ENCODE measurements at places on chromosomes 16 and 17.

DNA sequence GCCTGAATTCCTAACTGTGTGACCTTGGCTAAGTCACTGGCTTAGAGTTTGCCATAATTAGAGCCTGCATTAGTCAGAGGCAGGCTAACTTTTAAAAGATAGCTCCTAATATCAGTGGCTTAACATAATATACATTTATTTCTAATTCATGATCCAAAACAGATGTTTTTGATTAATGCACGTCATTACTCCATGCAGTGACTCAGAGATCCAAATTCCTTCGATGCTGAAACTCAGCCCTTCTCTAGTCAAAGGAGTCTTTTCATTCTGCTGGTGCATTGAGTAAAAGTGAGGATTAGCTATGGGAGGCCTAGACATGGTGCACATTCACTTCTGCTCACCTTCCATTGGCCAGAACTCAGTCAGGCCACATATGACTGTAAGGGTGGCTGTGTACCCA lies 49.8 kb downstream of the IRX3 start:
- no peak for DNase-seq

DNA sequence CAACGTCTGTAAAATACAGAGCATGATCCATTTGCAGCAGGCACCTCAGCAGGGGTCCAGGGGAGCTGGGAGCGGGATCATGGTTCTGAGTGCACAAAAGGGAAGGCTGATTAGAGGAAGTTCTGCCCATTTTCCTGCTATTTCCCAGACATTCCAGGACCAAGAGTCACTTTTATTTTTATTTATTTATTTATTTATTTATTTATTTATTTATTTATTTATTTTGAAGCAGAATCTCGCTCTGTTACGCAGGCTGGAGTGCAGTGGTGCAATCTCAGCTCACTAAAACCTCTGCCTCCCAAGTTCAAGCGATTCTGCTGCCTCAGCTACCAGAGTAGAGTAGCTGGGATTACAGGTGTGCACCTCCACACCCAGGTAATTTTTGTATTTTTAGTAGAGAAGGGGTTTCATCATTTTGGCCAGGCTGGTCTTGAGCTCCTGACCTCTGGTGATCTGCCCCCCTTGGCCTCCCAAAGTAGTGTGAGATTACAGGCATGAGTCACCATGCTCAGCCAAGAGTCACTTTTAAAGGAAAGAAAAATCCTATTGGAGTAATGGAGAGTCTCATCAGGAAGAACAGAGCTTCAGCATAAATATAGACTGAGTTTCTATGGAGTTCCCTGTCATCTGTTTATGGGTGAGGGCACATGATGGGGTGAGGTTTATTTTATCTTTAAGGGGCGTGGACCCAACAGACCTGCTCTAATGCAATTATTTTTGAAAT lies 355.2 kb downstream of the HAPSTR1 start:
- no peak for DNase-seq

GRCh38 chr17:36592316-36592715 lies 637 bp downstream of the DHRS11 start:
- DNase-seq = no peak

DNA sequence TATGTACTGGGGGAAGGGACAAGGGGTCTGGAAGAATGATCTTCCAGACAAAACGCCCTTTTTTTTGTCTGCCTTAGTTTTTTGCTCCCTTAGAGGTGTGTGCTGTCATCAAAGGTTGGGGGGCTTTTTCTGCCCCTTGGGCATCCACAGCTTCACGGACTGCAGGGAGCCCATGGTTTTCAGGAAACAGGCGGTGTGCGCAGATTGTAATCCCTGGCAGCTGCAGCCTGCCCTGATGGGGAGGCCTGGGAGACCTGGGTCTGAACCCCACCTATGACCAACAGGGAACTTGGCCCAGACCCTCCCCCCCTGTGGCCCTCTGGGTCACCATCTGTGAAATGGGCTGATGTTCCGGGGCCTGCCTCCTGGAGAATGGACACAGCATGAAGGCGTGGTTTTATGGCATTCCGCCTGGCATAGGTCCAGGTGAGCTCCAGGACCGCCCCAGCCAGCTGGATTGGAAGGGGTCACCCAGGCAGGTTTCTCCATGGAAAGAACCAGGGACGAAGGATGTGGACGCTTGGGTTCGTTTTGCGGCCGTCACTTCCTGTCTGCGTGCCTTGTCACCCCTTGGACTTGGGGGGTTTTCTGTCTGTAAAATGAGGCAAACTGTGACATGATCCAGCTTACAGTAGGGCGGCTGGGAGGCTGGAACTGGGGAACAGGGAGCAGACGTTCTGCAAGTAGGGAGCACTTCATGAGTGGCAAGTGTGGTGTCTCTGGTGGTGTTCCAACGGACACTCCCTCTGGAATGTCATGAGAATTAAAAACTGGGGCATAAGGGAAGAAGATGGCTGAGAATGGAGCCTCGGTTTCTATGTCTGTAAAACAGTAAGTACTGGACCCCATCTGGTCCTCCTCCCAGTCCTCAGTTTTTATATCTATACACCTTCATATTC lies 1.5 kb downstream of the CPNE2 start:
- no peak for DNase-seq

- no peak for DNase-seq
Observed at GRCh38 chr16:51756447-51757123, 605.5 kb upstream of the SALL1 start.

GRCh38 chr16:3744018-3744417 lies 26.7 kb upstream of the TRAP1 start:
- no peak for DNase-seq

- no peak for DNase-seq
Observed at GRCh38 chr17:20955427-20956323, 87.1 kb downstream of the USP22 start.

- DNase-seq = no peak
Observed at GRCh38 chr17:50790618-50791017, 23.3 kb upstream of the ANKRD40CL start.

GRCh38 chr17:3036800-3037199 lies 26.6 kb downstream of the OR1D5 start:
- DNase-seq = no peak

DNA sequence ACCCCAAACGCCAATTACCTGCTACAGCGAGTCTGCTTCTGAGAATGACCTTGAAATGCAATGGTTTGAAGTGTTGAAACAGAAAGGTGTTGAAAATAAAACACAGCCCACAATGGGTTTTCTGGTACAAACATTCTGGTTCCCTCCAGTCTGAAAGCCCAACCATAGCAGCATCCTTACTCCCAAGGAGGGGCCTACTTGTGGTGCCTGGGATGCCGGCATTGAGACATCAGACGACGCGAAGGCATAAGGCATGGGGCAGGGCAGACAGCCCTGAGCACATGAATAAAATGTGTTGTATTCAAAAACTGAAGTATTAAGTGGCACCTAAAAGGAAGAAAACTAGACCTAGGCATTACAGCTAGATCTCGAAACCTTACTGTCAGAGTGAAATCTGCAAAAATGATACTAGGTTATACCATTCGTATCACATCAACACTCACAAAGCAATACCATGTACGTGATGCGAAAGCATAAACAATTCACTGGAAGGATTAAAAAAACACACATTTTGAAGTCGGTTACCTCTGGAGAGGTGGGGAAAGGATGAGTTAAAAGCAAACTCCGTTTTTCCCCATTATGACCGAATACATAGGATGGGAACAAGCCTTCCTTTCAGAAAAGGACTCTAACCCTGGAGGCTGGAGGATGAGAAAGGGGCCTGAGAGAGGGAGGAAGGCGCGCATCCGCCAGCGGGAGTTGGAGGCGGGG lies 702 bp downstream of the NUDT21 start:
- DNase-seq = no peak

- DNase-seq = no peak
Observed at GRCh38 chr16:24853169-24853824, 7.5 kb downstream of the SLC5A11 start.

DNA sequence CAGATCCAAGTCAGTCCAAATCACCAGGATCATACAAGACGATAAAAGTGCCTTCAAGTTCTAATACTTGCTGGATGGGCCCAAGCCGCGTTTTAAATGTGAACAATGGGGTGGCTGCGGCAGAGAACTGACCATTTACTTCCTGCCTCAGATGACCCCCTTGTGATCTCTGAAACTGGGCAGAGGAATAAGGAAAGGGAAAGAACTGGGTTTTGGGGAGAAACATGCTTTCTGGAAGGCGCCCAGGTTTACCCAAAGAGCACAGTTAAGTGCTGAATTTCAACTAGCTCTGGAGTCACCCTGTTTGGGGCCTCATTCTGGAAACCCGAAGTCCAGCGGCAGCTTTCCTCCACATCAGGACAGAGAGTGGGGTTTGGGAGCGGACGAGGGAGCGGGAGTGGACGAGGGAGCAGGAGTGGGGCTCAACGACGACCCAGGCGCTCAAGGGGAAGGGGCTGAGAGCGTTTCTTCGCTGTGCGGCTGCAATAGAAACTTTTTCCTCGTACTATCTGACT lies 1.6 kb downstream of the FAM20A start:
- no peak for DNase-seq

GRCh38 chr17:77474292-77474988 lies 333.7 kb downstream of the SEC14L1 start:
- no peak for DNase-seq

- DNase-seq = no peak
Observed at GRCh38 chr17:17790637-17791464, 45.9 kb downstream of the SREBF1 start.

GRCh38 chr16:30778549-30779244 lies 8.3 kb downstream of the ZNF629 start:
- no peak for DNase-seq

DNA sequence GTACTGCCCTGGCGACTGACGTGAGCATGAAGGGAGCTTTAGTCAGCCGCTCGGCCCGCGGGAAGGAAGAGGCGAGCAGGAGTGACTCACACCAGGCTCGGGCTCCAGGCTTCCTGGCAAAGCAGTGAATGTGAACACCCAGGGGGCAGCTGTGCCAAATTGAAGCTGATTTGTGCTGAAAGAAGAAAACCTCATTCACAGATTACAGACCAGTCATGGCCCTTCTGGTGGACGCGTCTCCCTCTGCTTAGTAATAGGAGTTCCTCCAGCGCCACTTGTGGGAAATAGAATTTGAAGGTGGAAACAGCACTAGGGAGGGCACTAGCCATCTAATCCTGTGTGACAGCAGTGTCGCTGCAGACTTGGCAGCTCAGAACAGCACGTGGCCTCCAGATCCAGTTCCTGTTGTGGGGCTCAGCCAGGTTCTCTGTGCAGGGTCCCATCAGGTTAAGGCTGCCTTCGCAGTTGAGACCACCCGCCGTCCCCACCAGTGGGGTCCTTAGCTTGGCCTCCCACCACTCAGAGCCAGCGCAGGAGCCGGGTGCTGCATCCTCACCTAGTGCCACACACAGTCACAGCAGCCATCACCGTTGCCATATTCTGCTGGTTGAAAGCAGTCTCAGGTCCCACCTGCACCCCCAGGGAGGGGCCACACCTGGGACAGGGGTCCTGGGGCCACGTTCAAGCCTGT lies 164.5 kb upstream of the CHMP6 start:
- DNase-seq = peak; percentile 60

- no peak for DNase-seq
Observed at GRCh38 chr17:57294101-57294500, 37.8 kb downstream of the MSI2 start.

- no peak for DNase-seq
Observed at GRCh38 chr17:31446195-31446967, 54.9 kb downstream of the RAB11FIP4 start.

- DNase-seq = no peak
Observed at GRCh38 chr17:3035256-3035967, 28.0 kb downstream of the OR1D5 start.

GRCh38 chr17:74012465-74012864 lies 191.0 kb upstream of the RPL38 start:
- DNase-seq = no peak

GRCh38 chr16:65413861-65414260 lies 292.0 kb upstream of the CDH11 start:
- DNase-seq = no peak

DNA sequence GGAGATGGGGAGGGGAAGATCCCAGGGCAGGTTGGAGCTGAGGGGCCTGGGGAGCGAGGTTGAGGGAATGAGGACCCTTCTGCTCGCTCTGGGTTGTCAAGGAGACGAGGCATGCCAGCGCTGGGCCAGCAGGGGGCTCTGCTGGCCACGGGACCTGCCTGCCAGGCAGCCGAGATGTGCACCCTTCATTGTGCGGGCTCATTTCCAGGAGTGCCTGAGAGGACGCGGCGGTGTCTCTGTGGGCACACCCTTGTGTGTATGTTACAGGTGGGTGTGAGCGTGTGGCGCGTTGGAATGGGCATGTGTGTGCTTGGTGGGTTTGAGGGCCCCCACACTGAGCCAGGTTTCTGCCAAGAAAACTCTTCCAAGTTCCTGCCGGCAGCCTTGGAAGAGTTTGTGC lies 15.9 kb downstream of the ARHGAP23 start:
- no peak for DNase-seq

GRCh38 chr16:73616166-73616753 lies 568.3 kb upstream of the ZFHX3 start:
- no peak for DNase-seq

DNA sequence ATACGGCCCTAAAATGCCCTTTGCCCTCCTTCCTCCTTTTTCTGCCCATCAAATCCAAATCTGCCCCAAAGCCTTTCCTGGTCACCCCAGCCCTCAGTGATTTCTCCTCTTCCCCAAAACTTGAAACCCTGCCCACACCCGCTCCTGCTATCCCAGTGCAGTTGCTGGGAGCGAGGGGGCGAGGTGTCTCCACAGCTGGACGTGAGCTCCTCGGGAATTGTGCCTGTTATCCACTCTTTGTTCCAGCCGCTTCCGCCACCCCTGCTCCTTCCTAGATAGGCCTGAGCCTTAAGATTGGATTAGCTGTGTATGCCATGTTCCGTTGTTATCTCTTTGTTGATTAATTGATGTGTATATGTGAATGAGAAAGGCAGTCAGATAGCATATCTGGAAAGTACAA lies 2.6 kb upstream of the KRT35 start:
- no peak for DNase-seq

GRCh38 chr17:68289473-68289872 lies 1.5 kb downstream of the SLC16A6 start:
- DNase-seq = no peak

- DNase-seq = no peak
Observed at GRCh38 chr17:19000531-19001325, 3.8 kb downstream of the FAM83G start.

GRCh38 chr17:75396025-75396424 lies 9.5 kb downstream of the GRB2 start:
- DNase-seq = no peak

- DNase-seq = no peak
Observed at GRCh38 chr17:72984145-72984925, 108.2 kb downstream of the SLC39A11 start.

DNA sequence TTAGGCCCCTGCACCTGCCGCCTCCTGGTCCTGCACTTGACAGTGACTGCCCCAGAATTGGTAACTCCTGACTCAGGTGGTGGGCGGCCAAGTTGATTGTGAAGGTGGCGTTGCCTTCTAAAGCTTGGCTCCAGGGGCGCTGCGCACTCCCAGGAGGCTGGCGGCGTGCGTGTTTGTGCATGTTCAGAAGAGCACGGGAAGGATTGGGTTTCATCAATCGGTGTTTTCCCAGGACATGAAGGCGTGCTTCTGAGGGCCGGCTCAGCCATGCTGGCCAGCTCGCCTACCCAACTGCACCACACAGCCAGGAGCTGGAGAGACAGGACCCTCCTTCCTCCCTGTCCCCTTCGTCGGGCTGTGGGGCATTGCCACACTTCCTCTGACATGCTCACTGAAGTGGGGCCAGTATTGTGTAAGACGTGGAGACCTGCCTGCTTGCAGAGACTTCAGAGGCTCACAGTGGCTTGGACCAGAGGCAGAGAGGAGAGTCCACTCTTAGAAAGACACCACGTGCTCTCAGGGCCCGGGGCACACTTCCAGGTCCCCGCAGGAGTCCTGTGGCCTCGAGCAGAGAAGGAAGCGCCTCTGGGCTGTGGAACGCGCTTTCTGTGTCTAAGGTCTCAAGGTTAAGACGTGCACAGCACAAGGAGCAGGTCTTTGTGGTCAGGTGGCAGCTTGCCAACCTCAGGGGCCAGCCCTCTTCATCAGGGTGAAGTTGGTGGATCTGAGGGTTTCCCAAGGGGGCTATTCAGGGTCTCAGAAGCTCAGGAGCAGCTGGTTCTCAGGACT lies 2.8 kb downstream of the RAB40C start:
- DNase-seq = no peak

Measured in GOT3 (cell line).